Activated CD8-positive, alpha-beta memory T cell treated with anti-CD3 and anti-CD28 coated beads, Interleukin-2, amount 10 ng/mL, durations not matched to agents 7 days and 5 days (primary cell): ENCODE measurements at places on chromosomes 4 and X. TPM values are rescaled to one million over a fixed set of nuclear protein-coding genes. Genes with fewer than 3 reads are reported as not detected.

DNA sequence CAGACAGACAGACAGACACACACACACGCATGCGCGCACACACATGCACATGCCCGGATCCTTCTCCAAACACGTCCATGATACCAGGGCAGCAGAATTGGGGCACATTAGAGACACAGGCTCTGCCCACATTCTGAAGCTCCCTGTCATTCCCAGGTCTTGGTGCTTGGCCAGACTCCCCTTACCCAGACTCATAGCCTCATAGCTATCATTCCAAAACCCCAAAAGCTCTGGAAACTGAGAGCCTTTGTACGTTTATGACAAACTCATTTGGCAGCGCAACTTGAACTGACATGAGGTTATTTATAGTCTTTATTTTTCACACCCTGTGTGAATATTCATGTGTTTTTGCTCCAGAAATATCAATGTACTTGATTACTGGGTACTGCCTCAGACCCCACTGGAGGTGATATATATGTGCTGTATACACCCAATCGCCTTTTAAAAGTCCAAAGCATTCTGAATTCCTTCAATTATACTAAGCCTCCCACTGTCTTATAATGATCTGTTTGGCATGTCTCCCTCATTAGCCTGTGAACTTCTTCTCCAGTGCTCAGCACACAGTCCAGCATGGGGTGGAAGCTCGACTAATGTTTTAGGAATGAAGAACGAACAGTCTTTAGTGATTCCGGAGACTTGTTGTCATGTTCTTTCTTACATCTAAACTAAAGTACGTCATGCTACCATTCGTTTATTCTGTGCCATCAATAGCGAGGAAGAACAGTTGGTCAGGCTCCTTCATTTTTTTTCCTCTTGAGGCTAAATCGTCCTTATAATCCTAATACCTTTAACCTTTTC lies 45.0 kb downstream of the RTL9 start:
- DNase-seq, result no peak

- no peak for DNase-seq
Observed at GRCh38 chrX:129556806-129557315, 16.8 kb downstream of the OCRL start.

DNA sequence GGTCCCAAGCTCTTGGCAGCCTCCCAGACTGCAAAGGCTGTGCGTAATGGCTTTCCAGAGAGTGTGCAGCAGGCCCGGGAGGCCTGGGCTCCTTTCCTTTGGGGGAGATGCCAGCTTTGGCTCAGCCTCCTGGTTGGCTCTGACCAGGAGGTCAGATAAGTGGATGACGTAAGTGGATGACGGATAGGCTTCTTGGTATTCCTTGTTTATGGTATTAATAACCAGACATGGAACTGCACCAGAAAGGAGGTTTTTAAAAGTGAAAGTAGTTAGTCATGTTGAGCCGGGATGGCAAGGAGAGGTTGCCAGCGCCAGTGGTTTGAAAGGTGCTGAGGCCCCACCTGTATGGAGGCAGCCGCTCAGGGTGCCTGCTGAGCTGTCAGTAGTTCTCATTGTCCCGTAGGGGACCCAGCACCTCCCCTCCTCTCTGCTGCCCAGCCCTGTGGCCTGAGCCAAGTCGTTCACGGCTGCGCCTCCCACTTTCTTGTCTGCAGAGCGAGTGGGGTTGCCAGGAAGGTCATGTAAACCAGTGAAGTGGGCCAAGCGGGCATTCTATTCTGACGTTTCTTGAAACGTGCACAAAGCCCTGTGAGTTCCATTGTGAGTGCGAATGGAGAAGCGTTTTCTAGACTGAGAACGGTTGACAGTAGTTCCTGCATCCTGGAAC lies 28.7 kb upstream of the STOX2 start:
- DNase-seq, result no peak

GRCh38 chr4:47494124-47494430 lies 9.0 kb downstream of the ATP10D start:
- no peak for DNase-seq

- DNase-seq, result no peak
Observed at GRCh38 chr4:123867910-123868587, 471.5 kb downstream of the SPRY1 start.

DNA sequence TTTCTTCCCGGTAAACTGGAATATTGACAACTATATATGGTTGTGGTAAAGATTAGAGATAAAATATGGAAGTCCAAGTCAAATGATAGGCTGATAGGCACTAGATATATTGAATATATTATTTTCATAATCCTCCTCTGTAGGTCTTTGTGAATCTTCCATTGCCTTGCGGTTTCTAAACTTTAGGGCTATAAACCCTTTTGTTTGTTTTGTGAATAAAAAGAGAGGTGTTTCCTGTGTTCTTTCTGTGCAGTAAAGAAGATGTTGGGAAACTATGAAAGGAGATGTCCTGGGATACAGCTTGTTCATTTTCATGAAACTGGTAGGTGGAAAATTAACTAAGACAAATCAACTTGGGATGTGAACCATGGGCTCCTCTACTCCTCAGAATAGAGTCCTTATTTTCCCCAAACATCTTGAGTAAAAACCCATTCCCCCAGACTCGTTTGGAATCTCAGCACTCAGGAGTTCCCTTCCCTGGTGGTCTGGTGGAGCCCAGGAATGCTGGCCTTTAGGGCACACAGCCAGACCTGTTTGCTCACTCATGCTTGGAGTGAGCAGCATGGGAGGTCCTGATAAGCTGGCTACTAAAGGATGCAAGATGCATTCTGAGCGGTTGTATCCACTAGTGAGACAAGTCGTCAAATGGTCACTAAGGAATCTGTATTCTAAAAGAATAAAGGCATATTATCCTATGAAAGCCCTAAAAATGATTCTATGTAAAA lies 22.2 kb downstream of the PRDM8 start:
- DNase-seq, result no peak

- DNase-seq, result no peak
Observed at GRCh38 chr4:33959519-33959918, 2284.8 kb downstream of the ARAP2 start.

- no peak for DNase-seq
Observed at GRCh38 chr4:123589301-123589700, 192.7 kb downstream of the SPRY1 start.

GRCh38 chrX:112148397-112148796 lies 65.8 kb upstream of the TRPC5 start:
- no peak for DNase-seq

- no peak for DNase-seq
Observed at GRCh38 chr4:6024313-6024960, 6.2 kb upstream of the C4orf50 start.

DNA sequence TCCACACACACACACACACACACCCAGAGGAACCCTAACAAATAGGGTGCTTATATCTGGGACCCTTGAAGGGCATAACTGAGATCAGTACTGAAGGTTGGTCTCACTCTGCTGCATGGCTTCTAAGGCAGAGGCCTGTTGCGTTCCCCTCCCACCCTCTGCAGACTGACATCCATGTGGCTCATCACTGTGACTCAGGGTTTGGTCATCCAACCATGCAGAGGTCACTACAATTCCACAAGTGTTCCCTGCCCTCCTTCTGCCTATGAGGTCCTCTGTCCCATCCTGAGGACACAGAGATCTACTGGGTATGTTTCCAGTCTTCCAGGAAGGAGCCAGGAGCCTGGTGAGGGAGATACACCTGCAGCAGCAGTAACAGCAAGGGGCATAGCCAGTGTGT lies 55.8 kb downstream of the XAGE2 start:
- DNase-seq, result no peak

- no peak for DNase-seq
Observed at GRCh38 chrX:27968878-27969277, 12.4 kb downstream of the DCAF8L1 start.

GRCh38 chrX:10884246-10884645 lies 226.9 kb upstream of the HCCS start:
- no peak for DNase-seq

- DNase-seq, result no peak
Observed at GRCh38 chr4:104868958-104869357, 277.7 kb upstream of the TET2 start.

DNA sequence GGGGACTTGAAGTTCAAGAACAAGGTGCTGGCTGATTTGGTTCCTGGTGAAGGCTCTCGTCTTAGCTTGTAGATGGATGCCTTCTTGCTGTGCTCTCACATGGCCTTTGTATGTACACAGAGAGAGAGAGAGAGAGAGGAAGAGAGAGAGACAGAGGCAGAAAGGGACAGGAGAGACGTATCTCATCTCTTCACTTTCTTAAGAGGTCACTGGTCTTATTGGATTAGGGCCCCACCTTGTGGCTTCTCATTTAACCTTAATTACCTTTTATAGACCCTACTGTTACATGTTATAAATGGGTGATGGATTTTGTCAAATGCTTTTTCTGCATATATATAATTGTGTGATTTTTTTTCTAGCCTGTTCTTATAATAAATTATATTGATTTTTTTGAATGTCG lies 1444.2 kb downstream of the ADGRL3 start:
- no peak for DNase-seq

GRCh38 chr4:168188754-168189153 lies 96.4 kb downstream of the ANXA10 start:
- no peak for DNase-seq

DNA sequence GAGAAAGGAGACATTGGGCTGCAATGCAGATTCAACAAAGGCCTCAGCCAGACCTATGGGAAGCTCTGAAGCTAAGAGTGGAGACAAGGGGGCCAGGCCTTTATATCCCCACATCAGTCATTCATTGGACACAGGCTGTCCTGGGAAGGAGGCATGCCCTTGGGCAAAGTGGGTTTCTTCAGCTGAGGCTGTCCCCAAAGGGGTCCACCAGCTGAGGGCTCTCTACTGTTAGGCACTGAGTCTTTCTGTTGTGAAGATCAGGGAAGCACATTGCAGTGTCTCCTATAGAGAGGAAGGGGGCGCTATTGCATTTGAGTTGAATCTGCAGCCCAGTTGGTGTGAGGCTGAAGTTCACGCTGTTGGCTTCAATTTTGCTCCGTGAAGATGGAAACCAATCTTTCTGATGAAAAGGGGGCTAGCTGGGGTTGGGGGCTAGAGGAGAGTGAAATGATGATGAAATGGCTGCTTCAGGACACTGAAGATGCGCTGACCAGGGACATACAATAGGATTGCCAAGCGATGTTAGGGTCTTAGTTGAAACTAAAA lies 48.0 kb downstream of the SLC25A5 start:
- peak; percentile 54 for DNase-seq

MXRA5 gene
- not detected for total RNA-seq

PLP1 gene
- total RNA-seq, result not detected

NWD2 gene
- total RNA-seq, result not detected

PROM1 gene
- not detected for total RNA-seq

CCSER1 gene
- total RNA-seq, result 0.16 TPM

RHOXF2B gene
- not detected for total RNA-seq

GABRA4 gene
- not detected for total RNA-seq

FHIP1A gene
- total RNA-seq, result not detected

CSN1S1 gene
- not detected for total RNA-seq

QRFPR gene
- not detected for total RNA-seq

KLF8 gene
- 3.4 TPM for total RNA-seq

RASSF6 gene
- not detected for total RNA-seq
